Stromal cell of bone marrow (primary cell): ENCODE measurements at places on chromosomes 1 and 21.

GRCh38 chr1:39116860-39117728, 87.4 kb upstream of the MACF1 start:
- DNase-seq: no peak

DNA sequence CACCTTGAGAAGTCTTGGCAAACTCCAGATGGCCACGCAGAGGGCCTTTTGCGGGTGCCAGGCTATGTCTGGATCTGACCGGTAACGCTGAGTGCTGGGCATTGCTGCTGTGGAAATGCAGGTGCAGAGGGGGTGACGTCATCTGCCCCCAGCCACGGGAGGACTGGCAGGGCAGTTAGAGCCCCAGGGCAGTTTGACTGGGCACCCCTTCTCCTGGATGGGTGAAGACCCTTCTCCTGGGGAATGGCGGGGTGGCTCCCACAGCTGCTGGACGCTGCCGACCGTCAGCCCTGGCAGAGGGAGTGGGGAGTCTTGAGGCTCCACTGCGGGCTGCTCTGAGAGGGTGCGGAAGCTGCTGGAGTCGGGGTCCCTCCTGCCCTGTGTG, 12.6 kb upstream of the EDN2 start:
- DNase-seq: no peak

DNA sequence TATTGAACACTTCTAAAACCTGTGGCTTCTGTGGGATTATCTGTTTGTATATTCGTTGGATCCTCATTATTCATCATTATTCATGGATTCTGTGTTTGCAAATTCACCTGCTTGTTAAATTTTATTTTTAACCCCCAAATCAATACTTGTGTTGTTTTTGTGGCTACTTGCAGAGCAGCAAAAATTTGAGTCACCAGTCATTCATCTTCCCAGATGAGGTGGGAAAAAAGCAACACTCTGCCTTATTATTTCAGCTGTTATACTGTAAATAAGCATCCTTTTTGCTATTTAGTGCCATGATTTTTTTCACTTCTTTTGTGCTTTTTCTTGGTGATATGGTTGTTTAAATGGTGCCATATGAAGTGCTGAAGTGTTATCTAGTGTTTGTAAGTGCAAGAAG, 56.7 kb downstream of the RASAL2 start:
- no peak for DNase-seq

DNA sequence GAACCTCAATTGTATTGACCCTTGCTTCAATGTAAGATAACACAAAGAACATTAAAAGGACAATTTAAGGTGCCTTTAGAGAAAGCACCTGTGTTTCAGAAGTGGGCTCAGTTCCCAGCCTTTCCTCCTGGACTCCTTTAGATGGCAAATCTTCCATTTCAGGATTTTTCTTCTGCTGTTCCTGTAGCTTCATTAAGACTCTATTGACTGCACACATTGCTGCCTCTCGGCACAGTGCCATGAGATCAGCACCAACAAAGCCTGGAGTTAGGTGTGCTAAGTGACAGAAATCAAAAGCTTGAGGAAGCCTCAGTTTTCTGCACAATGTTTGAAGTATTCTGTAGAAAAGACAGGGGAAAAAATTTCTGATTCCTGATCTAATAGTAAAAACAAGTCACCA, 40.6 kb downstream of the NVL start:
- DNase-seq: no peak

GRCh38 chr1:164760569-164760968, 201.6 kb downstream of the PBX1 start:
- no peak for DNase-seq

DNA sequence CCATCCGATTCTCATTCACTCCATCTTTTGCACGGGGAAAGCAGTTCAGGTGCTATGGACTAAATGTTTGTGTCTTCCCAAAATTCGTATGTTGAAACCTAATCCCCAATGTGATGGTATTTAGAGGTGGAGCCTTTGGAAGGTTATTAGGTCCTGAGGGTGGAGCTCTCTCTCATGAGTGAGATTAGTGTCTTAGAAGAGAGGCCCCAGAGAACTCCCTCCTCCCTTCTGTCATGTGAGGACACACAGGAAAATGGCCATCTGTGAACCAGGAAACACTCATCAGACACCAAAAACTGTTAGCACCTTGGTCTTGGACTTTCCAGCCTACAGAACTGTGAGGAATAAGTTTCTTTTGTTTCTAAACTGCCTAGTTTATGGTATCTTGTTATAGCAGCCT, 15.8 kb upstream of the CCDC190 start:
- no peak for DNase-seq
